ENCODE measurements at places on chromosomes 16 and 17.

DNA sequence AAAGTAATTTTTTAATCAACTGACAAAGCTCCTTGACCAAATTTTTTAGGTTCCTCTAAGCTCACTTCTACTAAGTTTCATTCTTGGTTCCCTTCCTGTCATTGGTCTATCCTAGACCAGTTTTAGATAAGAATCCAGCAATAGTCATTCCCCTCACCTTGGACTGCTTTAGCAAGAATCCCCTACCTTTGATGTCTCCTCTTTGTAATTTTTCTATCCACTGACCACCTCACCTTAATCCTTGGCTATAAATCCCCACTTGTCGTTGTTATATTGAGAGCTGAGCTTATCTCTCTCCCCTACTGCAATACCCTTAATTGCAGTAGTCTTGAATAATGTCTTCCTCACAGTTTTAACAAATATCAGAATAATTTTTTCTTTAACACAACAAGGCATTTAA lies 107.2 kb downstream of the USP32 start:
- no peak for DNase-seq

DNA sequence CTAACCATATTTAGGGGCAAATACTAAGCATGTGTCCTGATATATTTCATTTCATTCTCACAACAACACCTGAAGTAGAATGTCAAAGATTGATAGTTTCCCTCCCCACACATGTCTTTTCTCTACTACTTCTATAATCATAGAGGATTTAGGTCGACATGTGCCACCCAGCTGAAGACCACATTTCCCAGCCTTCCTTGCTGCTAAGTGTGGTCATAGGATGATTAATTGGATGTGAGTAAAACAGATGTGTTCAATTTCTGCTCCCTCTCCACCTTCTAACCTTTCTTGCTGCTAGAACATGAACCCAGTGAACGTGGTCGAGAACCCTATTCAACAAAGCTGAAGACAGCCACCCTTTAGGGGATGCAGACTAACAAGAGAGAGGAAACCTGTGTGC lies 18.8 kb upstream of the HLF start:
- DNase-seq = no peak

DNA sequence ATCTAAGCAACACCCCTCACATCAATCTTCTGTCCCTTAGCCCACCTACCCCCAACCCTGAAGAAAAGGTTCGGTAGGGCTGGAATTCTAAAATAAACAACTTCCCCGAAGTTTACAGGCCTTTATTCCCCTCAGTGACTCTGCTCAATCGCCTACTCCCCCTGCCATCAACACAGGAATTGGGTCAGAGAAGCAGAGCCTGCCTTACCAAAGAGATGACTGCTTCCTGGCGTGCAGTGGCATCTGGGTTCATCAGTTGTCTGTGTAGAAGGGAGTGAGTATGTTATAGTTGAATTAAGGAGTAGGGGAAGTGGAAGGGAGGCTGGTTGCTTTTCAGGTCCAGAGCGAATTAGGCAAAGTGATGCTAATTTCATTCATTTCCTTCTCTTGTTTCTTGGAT lies 12.7 kb downstream of the HEATR9 start:
- DNase-seq = no peak

DNA sequence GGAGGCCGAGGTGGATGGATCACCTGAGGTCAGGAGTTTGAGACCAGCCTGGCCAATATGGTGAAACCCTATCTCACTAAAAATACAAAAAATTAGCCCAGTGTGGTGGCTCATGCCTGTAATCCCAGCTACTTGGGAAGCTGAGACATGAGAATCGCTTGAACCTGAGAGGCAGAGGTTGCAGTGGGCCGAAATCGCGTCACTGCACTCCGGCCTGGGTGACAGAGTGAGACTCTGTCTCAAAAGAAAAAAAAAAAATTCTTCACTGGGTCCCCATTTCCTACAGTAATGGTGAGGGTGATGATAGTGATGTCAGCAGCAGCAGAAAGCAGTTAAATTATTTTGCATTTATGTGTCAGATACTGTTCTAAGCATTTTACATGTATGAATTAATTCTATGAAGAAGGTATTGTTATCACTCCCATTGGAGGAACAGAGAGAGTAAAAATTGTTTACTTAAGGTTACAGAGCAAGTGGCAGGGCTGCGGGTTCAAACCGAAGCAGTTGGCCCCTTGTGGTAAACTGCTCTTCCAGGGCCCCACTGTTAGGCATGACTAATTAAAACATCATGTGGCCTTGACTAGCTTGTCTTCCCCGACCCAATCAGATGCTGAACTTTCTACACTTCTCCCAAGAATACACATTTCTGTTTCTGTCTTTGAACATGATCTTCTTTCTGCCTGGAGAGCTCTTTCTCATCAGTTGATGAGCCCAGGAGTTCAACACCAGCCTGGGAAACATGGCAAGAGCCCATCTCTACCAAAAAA lies 45.8 kb downstream of the STAT3 start:
- DNase-seq = no peak

DNA sequence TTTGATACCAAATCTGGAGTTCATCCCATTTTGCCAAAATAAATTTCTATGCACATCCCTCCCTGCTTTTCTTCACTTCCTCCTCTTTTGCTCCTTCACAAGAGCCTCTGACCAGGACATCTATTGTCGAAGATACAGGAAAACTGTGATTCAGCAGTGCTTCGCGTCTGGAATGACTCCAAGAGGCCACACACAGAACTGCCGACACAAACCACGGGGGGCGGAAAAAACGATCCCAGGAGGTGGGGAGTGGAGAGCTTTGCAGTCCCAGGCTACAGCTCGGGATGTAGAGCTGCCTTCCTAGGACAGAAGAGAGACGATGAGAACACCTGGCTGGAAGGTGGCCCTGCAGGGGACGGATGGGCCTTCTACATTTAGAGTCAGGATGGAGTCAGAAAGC lies 102.8 kb downstream of the XYLT1 start:
- no peak for DNase-seq

DNA sequence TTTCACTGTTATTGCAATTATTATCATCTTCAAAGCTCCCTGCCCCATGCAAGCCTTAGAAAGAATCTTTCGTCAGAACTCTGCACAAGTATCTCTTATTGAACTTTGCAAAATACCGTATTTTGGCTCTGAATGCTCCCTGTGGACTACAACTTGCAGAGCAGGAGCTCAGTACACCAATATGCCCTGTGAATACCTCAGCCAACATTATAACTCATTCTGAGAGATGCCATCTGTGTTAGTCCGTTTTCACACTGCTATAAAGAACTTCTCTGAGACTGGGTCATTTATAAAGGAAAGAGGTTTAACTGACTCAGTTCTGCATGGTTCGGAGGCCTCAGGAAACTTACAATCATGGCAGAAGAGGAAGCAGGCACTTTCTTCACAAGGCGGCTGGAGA lies 87.2 kb upstream of the XYLT1 start:
- DNase-seq = no peak

DNA sequence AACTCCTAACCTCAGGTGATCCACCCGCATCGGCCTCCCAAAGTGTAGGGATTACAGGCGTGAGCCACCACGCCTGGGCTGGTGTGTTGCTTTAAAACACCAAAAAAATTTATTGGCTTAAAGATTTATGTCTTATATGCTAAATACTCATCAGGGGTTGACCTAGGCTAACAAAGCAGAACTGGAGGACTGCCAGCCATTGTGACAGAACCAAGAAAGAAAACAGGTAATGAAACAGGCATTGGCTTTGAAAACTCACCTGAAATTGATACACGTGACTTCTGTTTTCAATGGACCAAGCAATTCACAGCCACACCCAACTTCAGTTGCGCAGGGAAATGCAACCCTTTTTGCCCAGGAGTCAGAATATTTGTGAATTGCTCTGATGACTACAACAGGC lies 4.9 kb upstream of the PHAF1 start:
- DNase-seq = no peak

- no peak for DNase-seq
Observed at GRCh38 chr16:2533912-2534311, 2.7 kb upstream of the CEMP1 start.

DNA sequence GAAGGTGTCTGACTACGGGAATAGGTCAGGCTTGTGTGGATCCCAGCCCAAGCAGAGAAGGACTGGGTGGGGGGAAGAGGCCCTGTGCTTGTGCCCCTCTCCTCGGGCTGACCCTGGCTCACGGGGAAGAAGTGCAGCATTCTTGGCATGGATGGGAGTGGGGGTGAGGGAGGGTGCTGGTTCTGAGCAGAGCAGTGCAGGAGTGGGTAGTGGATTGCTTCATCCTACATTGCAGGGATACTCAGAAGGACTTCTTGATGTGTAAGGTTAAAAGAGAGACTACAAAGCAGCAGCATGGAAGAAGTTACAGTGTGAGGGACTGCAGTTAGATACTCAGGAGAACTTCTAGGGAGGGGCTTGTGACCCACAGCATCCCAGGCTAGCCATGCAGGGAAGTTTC lies 2.1 kb downstream of the ARHGAP23 start:
- DNase-seq = no peak

DNA sequence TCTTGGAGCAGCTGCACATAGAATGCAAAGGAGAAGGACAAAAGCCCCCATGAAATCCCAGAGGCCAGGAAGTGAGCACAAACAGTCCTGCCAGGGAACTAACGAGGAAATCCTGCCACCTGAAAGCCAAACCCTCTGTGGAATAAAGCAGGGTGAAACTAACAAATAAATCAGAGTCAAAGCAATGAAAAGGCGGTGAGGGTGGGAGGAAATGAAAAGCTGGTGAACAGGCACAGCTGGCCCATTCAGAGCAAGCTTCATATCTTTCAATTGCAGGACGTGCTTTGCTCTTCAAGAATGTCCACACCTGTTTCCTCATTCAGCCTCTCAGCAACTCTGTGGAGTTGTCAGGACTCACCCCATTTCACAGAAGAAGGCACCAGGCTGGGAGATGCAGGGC lies 108.1 kb downstream of the ABCC12 start:
- no peak for DNase-seq

- no peak for DNase-seq
Observed at GRCh38 chr16:19896951-19897350, 12.3 kb upstream of the GPRC5B start.

GRCh38 chr16:8943001-8943763 lies 20.5 kb downstream of the USP7 start:
- no peak for DNase-seq

DNA sequence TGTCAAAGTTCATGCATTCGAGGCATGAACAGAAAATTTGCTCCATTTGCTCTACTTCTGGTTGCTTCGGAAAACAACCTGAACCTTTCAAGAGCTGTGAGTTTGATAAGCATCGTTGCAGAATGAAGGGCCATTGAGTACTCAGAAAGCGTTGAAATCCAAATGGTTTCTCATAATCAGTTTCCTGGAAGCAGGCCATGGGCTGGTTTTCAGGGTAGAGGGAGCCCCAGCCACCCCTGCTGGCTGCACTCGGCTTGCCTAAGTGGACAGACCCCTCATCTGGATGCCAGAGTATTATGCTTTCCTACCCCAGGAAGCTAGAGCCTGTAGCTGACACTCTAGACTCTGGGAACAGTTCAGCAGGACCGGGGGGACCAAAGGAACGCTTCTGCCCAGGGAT lies 24.4 kb downstream of the SCNN1G start:
- no peak for DNase-seq

DNA sequence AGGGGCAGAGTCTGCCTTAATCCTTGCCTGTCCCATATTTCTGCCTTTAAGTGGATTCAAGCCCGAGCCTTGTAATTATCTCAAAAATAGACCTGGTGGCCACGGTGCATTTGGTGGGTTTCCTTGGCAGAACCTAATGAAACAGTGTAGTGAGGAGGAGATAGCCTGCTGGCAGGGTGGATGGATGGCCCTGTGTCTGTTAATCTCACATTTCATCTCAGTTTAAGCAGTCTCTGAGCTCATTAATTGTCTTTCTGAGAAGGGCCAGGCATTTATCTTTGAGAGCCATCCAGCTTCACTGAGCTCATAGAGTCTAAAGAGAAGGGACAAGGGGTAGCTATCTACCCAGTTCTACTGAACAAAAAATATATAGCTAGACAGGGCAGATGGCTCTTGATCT lies 364.0 kb upstream of the EEF2KMT start:
- DNase-seq = no peak

GRCh38 chr17:59620064-59620359 lies 317 bp downstream of the CLTC start:
- DNase-seq = no peak

DNA sequence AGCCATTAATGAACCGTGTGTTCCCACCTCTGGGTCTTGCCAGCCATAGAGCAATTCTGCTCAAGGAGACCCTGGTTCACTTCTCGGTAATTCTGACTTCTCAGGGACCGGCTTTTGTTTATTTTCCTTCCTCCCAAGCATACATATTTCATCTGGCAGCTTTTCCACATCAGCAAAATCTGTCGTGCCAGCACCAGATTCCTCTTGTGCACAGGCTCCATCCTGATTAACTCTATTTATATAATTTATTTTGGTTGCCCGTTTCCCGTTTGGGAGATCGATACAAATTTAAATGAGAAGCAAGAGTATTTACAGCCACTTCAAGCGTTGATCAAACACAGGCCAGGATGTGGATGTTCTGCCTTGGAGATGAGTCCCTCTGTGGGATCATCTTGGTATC lies 161.9 kb upstream of the XYLT1 start:
- DNase-seq = no peak

GRCh38 chr17:44627513-44628242 lies 28.6 kb upstream of the MEIOC start:
- DNase-seq = no peak

- DNase-seq = no peak
Observed at GRCh38 chr16:79283578-79283977, 317.0 kb downstream of the MAF start.

DNA sequence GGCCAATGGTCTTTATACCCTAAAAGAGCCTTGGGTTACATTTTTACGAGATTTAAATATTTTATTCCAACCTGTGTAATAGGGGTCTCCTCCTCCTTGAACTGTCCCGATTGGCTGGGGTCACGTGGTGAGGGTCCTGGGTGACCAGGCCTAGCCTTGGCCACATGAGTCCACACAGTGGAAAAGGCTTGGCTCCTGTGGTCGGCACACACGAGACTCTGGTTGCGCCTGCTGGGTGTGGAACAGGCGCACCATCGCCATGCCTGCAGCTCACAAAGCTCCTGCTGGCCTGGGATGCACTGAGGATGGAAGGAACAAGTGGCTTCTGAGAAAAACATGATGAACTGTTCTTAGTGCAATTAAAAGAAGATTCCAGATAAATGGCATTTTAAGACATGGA lies 103.9 kb upstream of the ZNF750 start:
- DNase-seq = no peak

- DNase-seq = no peak
Observed at GRCh38 chr16:49851468-49851787, 4.5 kb downstream of the ZNF423 start.

- DNase-seq = no peak
Observed at GRCh38 chr17:9817086-9817485, 4.8 kb downstream of the GSG1L2 start.

DNA sequence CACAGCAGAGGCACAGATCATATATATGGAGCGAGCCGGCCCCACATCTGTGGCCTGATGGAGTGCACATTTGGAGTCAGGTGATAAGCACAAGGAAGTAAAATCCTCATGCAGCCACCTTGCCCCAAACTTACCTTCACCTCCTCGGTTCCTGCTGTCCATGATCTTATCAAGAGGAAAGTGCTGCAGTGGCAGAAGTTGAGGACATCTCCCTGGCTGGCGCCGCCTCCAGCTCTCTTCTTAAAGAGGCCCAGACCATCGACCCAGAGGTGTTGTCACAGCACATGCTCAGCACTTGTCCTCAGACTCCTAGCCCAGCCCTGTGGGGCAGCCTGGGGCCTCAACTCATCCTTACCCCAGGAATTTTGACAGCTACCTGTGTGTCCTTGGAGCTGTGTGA lies 212.5 kb downstream of the CCDC182 start:
- DNase-seq = no peak
